GM12864 (cell line): ENCODE measurements at places on chromosomes 2 and 18.

GRCh38 chr2:142571934-142572333, 305.5 kb upstream of the KYNU start:
- no peak for DNase-seq

DNA sequence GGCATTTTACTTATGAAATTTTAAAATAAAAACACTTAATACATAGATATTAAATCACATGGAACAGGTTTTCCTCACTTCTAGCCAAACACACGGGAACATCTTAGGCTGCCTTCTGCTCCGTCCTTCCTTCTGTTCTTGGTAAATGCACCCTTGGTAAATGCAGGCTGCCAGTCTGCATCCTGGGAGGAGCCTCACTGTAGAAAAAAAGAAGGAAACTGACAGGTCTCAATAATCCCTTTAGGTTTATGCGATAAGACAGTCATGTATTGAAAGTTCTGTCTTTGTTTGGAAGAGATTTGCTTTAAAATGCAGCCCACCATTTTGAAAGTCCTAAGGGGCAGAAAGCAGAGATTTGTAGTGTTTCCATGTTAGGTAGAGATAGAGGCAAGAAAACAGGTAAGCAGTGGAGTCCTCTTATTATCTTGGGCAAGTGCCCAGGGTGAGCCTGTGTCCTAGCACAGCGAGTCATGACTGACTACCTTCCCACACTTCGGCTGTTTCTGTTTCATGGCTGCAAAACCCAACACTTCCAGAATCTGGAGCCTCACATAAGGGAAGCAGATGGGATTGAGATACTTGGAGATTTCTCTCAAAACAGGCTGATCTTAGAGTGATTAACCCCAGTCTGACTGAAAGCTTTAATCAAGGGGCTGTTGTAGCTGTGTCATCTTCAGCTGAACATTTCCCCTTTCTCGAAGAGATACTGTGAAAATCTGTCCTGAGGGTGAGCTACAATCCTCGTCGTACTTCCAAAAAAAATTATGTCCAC, 131.4 kb upstream of the MAP3K20 start:
- no peak for DNase-seq

DNA sequence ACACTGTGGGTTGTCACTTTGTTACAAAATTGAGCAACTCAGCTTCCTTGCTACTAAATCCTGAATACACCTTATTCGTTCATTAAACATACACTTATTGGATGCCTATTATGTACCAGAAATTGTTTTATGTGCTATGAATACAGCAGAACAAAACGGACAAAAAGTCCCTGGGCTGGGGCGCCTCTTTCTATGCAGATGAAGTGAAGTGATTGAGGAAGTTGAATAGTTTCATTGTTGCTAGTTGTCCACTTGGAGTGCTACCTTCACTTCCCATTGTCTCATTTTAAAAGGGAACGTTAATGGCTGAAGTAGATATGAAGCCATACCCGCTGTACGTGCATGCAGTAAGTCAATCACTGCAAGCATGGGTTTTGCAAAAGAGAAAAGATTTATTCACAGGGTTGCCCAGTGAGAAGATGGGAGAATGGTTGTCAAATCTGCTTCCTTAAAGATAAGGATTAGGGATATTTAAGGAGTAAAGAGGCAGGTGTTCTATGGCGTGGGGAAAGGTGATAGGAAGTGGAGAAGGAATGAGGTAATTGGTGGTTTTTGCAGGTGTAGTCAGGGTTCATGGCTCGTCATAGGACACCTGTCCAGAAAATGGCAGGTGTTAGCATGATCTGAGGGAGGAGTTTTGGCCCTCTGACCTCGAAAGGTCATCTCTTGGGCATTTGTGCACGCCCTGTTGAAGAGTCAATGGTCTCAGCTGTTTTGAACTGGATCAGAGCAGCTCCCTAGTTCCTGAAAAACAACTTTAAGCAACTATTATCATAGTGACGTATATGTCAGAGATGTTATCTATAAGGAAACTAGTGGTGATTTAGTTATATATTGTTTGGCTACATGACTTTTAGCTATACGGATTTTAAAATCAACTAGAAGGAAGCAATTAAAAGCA, 23.5 kb downstream of the TRPM8 start:
- DNase-seq: no peak

GRCh38 chr2:199975273-199975895, 20.0 kb downstream of the MAIP1 start:
- no peak for DNase-seq

GRCh38 chr2:194602750-194603149, 1054.3 kb upstream of the SLC39A10 start:
- no peak for DNase-seq

DNA sequence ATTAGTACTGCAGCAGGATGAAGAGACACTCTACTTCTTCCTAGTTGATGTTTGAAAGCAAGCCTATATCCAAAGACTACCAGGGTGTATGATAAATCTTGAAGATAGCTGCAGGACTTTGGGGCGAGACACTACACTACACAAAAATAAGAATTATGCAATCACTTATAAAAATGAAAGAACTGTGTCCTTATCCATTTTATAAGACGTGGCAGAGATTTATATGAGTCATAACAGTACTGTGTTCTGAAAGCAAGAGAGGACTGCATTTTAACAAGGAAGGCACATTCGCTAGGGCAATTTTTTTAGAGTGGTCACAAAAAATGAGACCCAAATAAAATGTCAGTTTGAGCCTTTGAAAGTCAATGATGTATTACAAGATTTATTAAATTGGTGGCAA, 617.0 kb upstream of the LINC00305 start:
- no peak for DNase-seq

- DNase-seq: no peak
Observed at GRCh38 chr18:59818769-59819168, 81.0 kb upstream of the PMAIP1 start.
